Activated CD4-positive, CD25-positive, alpha-beta regulatory T cell treated with anti-CD3 and anti-CD28 coated beads, Interleukin-2, amount 50 U/mL, for 72 hours (primary cell): ENCODE measurements at places on chromosomes 1 and 21.

DNA sequence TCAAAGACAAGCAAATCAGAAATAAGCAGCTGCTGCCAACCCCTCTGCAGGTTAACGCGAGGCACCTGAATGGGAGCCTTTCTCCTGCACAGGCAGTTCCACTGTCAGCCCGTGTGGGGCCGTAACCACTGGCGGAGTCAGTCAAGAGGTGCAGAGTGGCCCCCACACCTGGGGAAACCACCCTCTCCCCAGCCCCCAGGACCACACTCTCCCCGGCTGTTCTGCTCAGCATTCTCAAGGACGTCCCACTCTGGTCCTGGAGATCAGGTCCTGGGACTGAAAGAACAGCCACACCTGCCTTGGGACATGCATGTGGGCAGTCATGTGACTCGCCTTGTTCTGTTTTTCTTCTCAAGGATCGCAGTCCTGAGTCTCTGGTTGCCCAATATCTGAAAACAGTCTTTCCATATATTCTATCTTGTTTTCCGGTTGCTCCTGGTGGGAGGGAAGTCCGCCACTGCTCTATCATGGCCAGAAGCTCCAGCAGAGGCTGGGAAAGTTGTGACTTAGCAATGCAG is 252.5 kb downstream of the PTPRU start:
- no peak for DNase-seq

DNA sequence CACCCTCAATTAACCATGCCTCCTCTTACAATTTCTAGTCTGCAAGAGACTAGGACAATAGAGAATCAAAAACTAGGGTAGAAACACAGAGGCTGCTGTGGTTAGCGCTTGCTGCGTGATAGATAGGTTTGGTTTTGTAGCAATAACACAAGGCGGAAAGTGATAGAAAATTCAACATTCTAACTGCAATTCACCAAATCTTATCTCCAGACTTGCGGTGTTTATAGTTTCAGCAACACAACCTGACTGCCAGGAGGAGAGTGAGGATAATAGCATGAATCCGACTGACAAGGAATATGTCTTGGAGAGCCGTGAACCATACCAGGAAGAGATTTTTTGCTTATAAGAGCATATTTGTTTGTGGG is 30.7 kb upstream of the IFNAR2 start:
- DNase-seq = no peak

DNA sequence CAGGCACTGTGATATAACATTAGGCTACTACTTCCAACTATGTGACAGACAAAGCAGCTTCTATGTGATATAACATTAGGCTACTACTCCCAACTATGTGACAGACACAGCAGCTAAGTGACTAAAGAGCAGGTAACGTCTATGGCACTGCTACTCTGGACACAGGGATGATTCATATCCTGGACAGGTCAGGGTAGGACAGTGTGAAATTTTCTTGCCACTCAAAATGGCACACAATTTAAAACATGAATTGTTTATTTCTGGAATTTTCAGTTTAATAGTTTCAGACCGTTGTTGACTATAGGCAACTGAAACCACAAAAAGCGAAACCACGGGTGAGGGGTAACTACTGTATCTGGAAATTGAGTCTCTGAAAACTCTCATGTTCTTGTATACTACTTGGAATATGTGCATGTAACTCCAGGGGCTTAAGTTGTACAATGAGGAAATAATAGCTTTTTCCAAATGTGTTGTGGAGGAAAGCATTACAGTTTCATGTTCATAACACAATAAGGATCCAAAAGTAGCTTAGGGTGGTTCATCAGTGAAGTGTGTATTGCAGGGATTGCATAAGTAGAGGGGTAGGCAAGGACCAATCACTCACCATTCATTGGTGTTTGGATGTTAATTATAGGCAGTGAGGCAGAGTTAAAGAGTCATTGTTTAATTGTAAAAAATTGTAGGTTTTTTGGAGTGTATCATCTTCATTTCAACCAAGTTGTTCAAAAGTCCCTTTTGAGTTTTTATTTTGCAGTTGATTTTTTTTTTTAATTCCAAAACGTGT is 5.3 kb downstream of the DTL start:
- DNase-seq = no peak

DNA sequence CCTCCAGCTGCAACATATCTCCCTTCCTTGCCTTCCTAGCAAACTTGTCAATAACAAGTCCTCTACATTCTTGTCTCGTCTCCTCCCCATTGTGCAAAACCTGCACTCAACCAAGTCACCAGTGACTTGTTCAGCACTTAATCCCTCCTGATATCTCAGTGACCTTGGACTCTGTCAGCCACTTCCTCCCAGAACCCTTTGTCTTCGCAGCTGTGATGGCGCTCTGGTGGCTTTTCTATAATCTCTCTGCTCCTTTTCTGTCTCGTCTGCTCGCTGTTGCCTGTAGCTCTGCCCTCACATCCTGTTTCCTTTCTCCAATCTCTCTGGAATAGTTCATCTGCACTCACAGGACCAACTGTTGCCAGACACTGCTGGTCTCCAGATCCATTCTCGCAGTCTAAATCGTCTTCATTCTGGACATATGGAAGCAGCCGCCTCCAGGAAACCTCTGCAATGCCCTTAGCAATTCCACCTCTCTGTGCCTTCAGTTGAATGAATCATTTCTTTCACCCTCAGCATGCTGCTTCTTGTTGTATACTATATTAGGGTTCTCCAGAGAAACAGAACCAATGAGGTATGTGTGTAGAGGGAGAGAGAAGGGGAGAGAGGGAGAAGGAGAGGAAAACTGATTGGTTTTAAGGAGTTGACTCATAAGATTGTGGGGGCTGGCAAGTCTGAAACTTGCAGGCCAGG is 17.4 kb upstream of the IFNAR2 start:
- no peak for DNase-seq

DNA sequence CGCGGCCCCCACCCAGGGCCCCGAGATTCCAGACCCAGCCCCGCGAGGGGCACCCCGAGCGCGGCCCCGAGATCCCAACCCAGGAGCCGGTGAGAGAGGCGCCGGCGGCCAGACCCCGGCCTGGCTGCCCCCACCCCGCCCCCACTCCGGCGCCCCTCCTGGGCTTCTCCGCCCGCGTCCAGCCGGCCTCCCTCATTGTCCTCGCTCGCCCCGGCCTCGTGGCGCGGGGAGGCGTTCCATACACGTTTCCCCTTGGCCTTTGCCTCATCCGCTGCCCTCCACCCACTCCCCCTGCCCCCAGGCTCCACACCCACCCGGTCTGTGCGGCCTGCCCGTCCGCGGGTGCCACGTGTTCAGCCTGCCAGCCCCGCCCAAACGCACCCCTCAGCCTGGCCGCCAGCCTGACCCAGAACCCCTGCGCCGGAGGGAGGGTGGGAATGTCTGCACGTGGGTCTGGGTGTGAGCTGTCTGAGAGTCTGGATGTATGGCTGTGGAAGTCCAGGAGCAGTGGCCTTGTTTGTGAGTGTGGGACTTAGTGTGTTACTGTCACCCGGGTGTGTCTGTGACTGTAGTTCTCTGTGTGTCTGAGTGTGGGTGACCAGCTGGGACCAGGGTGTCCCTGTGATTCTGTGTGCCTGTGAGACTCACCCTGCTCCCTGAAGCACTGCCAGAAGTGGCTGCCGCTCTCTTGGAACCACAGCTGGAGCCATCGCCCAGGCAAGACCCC is 681 bp downstream of the B4GALT2 start:
- no peak for DNase-seq

DNA sequence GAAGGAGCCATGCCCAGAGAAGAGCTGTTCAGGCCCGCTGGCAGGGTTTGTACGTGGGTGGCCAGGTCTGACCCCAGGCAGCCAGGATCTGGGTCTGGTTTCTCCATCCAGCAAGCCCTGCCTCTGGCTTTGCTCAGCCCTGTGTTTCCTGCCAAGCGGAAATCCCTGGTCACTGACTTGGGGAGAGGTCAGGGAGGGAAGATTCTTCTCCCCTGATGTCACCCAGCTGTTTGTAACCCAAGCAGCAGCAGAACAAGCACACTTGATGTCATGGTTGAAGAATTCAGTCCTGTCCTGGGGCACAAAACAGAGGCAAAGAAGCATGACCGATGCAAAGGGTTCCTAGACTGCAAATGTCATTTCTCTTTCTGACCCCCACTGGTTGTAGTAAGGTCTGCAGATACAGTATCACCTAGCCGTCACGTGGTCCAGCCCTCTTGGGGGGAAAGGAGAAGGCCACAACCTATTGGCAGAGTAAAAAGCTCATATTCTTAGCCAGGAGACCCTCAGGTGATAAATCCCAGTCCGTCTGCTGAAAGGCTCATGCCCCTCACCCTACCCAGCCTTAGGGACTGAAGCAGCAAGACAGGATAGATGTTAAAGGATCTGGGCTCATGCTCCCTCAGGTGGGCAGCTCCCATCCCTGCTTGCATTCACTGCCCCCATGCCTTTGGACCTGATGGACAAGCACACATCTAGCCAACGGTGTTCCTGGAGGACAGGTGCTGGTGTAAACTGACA is 120.9 kb downstream of the SYT2 start:
- no peak for DNase-seq
